ENCODE measurements at places on chromosomes 11 and 22.

- no peak for DNase-seq
Measured at GRCh38 chr11:64650923-64651523, 60.0 kb downstream of the SLC22A12 start.

GRCh38 chr11:12164061-12165014, 53.9 kb downstream of the MICAL2 start:
- no peak for DNase-seq

DNA sequence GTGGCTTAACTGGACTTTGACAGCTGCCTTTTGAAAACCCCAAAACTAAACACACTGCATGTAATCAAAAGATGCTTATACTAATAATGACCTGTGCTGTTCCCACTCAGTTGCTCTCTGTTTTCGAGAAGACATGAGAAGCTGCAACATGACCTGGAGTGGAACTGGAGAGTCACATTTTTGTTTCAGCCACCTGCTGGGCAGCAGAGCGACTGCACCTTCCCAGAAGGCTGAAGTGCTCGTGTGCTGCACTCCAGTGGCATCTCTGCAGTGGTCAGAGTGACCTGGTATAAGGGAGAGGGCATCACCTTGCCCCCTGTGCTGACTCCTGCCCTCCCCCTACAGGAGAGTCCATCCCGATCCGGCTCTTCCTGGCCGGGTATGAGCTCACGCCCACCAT, 8.6 kb downstream of the THYN1 start:
- no peak for DNase-seq

GRCh38 chr22:50250555-50251476, at the start of gene HDAC10:
Gene HDAC10, minus strand, starts transcription at chr22:50251265. Its CDS starts 233 bp downstream, at chr22:50251032.
- peak; percentile 60 for DNase-seq

DNA sequence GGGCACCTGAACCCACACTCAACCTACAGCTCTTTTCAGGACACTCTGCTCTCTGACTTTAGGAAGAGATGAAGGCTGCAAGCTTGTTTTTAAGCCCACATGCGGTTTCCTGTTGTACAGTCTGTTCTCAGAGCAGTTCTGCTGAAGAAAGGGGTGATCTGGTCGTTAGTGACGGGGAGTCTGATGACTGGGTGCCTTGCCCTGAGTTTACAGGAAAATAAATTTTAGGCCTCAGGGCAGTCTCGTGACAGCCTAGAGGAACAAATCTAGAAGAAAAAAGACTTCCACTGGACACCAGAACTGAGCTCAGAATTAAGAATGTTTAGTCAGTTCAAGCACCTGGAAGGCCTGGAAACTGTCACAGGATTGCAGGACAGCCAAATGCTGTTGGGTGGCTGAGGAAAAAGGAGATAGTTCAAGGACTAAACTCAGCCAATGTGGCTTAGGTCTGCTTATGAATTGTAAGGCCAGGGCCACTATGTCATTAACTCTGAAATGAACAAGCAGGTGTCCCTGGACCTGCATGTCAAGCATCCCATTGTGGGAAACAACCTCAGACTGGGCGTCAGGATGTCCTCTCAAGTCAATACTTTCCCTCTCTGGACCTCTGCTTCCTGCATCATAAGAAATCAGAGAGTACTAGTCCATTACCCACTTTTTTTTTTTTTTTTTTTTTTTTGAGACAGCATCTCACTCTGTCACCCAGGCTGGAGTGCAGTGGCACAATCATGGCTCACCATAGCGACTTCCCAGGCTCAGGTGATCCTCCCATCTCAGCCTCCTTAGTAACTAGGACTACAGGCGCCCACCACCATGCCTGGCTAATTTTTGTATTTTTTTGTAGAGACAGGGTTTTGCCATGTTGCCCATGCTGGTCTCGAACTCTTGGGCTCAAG, 5.7 kb downstream of the PIK3IP1 start:
- no peak for DNase-seq

DNA sequence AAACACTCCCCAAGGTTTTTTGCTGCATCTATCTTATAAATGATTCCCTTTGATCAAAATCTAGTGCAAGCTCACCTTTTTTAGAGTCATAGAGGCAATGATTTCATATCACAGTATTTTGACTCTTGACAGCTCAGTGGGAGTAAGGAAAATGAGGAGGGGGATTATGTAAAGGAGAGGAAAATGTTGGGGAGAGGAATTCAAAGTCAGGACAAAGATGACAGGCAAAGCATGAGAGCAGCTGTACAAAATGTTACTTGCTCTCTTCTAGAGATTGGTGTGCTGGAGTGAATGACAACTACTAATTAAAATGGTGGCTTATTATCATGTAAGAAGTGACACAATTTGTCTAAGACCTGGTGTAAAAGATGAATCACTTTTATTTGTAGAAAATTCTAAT, 644.6 kb upstream of the CHORDC1 start:
- DNase-seq, result no peak

DNA sequence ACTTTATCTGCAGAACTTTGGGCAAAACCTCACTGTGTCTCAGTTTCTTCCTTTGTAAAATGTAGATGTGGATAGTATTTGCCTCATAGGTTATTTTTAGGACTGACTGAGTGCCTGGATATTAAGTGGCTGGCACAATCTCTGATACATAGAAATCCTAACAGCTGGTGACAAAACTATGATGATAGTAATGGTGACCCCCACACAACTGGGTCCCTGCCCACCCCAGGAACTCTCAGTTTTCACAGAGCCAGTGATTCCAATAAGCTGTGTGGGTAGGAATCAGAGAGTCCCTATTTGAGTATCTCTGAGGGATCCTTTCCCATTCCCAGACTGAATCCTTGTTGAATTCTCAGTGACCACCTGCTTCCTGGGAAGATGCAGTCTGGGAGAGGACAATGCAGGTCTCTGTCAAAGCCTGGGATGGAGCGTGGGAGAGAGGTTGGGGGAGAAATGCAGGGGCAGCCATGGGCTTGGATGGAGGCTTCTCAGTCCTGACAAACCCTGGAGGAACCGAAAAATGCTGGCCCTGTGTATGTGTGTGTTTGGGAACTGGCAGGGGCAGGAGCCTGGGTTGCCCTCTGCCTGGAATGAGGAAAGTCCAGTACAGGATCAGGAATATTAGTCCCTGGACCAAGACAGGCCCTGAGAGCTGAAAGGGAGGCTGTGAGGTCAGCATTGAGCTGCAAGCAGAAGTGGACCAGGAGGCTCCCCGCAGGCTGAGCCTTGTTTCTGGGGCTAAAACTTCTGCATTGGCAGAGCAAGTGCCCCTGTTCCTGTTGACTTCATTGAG, 6.1 kb upstream of the P2RY6 start:
- DNase-seq, result no peak

GRCh38 chr11:66133216-66133775, 63.2 kb downstream of the PACS1 start:
- no peak for DNase-seq

DNA sequence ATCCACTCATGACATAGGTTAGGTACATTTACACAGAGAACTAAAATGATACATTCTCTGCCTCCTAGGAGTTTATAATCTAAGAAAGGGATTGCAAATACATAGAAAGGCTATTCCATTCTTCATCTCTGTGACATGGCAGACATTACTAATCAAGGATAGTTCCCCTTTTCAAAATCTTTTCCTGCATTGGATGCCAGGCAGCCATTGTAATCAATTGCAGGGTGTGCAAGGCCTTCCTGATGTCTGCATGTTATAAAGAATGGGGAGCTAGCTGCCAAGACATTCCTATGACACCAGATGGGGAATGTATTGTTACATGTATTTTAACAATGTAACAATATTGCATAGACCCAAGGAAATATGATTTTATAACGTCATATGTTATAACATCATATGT, 82.0 kb downstream of the KIRREL3 start:
- DNase-seq, result no peak

DNA sequence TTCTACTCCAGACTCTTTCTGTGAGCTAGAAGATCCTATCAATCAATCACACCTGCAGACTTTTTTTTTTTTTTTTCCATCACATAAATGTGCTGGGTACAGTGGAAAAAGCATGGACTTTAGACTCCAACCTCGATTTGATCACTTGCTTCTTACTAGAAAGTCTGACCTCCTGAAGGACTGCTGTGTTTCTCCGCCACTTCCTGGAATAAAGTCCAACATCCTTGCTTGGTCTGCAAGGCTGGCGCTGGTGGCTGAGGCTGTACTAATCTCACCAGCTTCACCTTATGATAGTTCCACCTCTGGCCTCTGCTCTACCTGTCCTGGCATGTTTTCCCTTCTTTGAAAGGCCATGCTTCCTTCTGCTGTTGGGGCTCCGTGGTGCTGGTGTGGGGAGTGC, 60.9 kb upstream of the SESN3 start:
- no peak for DNase-seq

GRCh38 chr11:6617315-6617781, 1.9 kb downstream of the TPP1 start:
- DNase-seq, result no peak

DNA sequence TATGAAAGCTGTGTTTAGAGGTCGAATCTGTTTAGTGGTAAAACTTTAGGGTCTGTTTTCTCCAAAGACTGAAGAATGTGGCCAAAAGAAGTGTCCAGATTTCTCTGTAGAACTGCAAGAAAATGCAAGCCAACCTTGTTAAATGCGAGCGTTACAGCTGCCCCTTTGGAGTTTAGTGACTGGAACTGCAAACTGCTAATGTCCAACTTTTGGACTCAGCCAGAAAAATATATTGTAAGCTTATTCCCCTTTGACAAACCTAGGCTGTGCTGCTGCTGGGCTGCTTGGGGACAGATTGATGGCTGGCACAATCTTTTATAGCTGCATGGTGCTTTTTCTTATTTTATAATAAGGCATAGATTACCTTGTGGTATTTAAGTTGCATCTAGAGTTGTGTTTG, 3.9 kb downstream of the TEAD1 start:
- DNase-seq, result no peak

GRCh38 chr22:49774499-49775151, 53.0 kb downstream of the BRD1 start:
- DNase-seq, result no peak

GRCh38 chr11:68044145-68044813, 5.5 kb downstream of the TCIRG1 start:
- DNase-seq, result no peak

DNA sequence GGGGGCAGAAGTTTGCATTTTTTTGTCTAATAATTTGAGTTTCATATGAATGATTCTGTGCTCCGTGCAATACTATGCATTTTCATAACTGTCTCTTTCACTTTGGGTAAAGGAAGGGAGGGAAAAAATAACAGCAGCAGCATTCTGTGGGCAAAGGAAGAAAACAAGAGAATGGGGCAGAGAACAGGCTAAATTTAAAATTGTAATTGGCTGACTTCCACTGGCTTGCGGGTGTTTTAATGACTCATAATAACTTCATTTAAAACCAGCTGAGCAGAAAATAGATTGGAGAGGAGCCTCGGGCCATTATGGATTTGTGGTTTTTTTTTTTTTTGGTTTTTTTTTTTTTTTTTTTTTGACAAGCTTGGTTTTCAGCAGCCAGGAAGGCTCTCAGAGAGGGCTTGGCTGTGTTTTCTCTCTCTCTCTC, 107.4 kb downstream of the ZBTB16 start:
- no peak for DNase-seq

DNA sequence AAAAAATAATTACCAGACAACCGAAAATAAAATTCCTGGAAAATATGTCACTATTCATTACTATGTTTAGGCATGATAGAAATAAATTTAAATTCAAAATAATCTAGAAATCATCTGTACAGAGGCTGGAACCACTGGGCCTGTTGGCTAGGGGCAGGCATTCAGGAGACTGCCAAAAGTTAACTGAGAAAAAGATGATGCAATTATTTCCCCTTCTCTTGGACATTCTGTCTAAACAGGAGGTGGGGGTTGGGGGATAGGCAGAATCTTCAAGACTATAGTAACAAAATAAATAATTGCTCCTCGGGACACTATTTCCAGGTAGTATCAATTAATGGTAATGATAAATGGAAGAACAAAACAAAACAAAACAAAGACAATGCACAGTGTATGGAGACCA, 14.1 kb downstream of the BTBD10 start:
- no peak for DNase-seq

DNA sequence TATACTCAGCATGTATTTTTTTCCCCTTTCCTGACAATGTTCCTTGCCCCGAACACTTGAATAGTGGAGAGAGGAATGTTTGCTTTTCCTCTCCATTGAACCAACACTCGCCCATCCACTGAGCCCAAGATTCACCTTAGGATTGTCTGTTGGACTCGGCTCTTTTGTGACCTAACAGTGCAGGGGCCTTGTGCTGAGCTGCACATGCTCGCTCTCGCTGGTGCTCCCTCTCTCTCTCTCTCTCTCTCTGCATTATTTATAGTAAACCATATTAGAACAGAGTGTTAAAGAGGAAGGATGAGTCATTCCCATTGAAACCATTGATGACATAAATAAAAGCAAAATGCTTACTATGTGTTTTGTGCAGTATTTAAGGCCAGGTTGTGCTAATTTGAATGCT, 20.7 kb downstream of the ZBTB16 start:
- DNase-seq, result no peak

DNA sequence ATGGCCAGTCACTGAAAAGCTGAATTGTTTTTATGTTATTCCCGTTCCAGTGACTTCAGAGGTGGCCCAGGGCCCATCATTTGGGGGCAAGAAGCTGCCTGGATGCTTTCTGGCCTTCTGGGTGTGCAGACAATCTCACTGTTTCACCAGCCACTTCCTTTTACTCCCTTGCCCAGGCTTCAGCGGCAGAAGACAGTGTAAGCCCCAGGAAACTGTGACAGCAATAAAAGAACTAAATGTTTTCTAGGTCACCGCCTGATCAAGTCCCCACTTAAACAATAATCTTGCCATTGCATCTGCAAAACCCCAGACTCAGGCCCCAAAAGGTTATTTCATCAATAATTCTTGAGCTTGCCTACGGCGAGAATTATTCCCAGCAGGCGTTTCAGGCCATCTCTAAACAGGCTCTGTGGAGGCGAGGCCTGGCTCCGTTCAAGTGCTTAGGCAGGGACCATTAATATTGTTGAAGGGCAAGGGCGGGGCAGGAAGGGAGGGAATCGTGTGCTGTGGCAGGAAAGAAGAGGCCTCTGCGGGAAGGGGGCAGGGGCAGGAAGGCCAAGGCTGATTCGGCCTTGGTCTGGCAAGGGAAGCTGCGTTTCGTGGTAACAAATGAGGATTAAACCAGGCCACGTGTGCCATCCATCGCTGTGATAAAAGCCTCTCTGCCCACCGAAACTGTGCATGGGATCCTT, 252.3 kb downstream of the KIRREL3 start:
- DNase-seq, result no peak

DNA sequence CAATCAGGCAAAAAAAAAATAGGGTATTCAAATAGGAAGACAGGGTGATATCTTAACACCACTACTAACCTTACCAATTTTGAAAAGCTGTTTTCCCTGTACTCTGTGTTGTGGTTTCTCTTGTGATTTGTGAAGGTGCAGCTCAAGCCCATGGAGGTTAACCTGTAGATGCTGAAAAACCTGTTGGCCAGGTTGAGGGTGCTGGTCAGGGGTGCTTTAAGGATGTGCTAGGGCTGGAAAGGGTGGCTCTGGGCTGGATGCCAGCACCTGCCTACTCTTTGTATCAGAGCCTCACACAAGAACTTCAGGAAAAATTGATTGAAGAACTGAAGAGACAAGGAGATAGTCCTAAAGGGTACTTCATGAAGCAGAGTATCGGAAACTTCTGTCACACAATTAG, 18.3 kb upstream of the OR5M8 start:
- DNase-seq, result no peak

Data from stimulated activated CD8-positive, alpha-beta memory T cell treated with anti-CD3 and anti-CD28 coated beads, Interleukin-4, amount 100 ng/mL, for 1 hour (primary cell).